ENCODE measurements at places on chromosomes 3 and 15.

GRCh38 chr3:140056047-140056446 lies 121.1 kb downstream of the CLSTN2 start:
- DNase-seq: no peak

DNA sequence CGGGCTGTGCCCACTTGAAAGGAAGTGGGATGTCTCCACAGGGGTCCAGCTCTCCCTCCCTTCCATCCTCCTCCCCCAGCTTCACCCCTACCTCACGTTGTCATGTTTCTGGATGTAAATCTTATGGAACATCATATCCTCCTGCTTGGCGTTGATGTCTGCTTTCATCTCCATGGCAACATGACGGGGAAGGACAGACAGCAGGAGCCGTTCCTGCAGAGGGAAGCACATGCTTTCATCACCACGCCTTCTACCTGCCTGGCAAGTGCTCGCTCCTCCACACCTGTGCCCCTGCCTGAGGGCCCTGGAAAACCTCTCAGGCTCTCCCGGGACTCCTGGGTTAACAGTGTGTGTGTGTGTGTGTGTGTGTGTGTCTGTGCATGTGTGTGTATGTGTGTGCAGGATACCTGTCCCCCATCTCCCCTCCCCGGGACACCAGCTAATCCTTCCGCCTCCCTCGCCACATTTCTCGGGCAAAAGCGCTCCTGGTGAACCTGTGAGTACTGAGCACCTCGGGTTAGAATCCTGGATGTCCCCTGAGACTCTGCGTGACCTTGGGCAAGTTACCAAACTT lies 101.1 kb downstream of the ADCY5 start:
- DNase-seq: no peak

- DNase-seq: no peak
Measured at GRCh38 chr3:45280232-45280631, 54.1 kb upstream of the TMEM158 start.

GRCh38 chr15:89625716-89626115 lies 29.6 kb downstream of the KIF7 start:
- DNase-seq: no peak
